Right atrium auricular region (tissue), 2 donors: ENCODE measurements at places on chromosomes 2 and 18. TPM values are rescaled to one million over a fixed set of nuclear protein-coding genes. Genes with fewer than 3 reads are reported as not detected.

Gene CD8B2
- total RNA-seq, result not detected

Gene BOLL
- total RNA-seq, result not detected

Gene ATP8B1
- 13.0 TPM for total RNA-seq

Gene UNC50
- total RNA-seq, result 35.3 TPM

Gene SCN9A
- 1.1 TPM for total RNA-seq

Gene SPTBN1
- total RNA-seq, result 382 TPM

Gene IGFBP2
- 508 TPM for total RNA-seq

Gene ZEB2
- 76.1 TPM for total RNA-seq

Gene MOGAT1
- total RNA-seq, result not detected

Gene CD8A
- total RNA-seq, result 0.52 TPM

Gene SULT6B1
- total RNA-seq, result not detected

Gene GGCX
- total RNA-seq, result 23.3 TPM

Gene SLC39A6
- 15.9 TPM for total RNA-seq

Gene EGR4
- 0.16 TPM for total RNA-seq

Gene PCARE
- total RNA-seq, result 0.79 TPM

Gene MAPK4
- 101 TPM for total RNA-seq

Gene MAP2
- total RNA-seq, result 6.5 TPM

Gene STARD6
- total RNA-seq, result not detected

Gene PAPOLG
- total RNA-seq, result 10.6 TPM

Gene LAMA1
- 1.1 TPM for total RNA-seq

Gene HS1BP3
- total RNA-seq, result 19.5 TPM

Gene CDH7
- total RNA-seq, result not detected

Gene WBP1
- 57.4 TPM for total RNA-seq

Gene ACTG2
- 23.8 TPM for total RNA-seq

Gene LYG2
- not detected for total RNA-seq

Gene FBXO41
- 1.8 TPM for total RNA-seq

Gene MC2R
- total RNA-seq, result not detected

Gene ASTL
- total RNA-seq, result not detected

Gene FLACC1
- 6.2 TPM for total RNA-seq

Gene UGT1A6
- total RNA-seq, result not detected

Gene ANO7
- total RNA-seq, result 1.3 TPM

Gene RGPD3
- 0.48 TPM for total RNA-seq

Gene PID1
- total RNA-seq, result 24.0 TPM

Gene CXCR1
- 0.78 TPM for total RNA-seq

Gene AAMP
- 88.8 TPM for total RNA-seq

Gene DSG4
- total RNA-seq, result not detected

Gene CCDC121
- total RNA-seq, result 4.2 TPM

Gene PAX3
- 1.7 TPM for total RNA-seq

Gene IL1A
- total RNA-seq, result not detected

Gene CENPA
- 0.41 TPM for total RNA-seq

Gene KCNIP3
- 5.9 TPM for total RNA-seq

Gene ABCA12
- not detected for total RNA-seq

Gene PLGLB2
- 1.2 TPM for total RNA-seq

Gene TTN
- 3,257 TPM for total RNA-seq

Gene PPIG
- 23.5 TPM for total RNA-seq

Gene MGAT4A
- total RNA-seq, result 13.2 TPM

Gene COL6A3
- 61.6 TPM for total RNA-seq

Gene SNORC
- total RNA-seq, result 0.12 TPM

Gene SLC9A4
- not detected for total RNA-seq

Gene COL4A4
- total RNA-seq, result 3.8 TPM

Gene WDR12
- total RNA-seq, result 15.9 TPM

Gene IL37
- not detected for total RNA-seq

Gene PTMA
- 234 TPM for total RNA-seq

Gene KCNE4
- 3.4 TPM for total RNA-seq

Gene HOXD12
- total RNA-seq, result not detected
